ENCODE measurements at places on chromosomes 16 and 17.
A peak's percentile ranks its signal among the peaks of the same experiment; 100 is the strongest.

DNA sequence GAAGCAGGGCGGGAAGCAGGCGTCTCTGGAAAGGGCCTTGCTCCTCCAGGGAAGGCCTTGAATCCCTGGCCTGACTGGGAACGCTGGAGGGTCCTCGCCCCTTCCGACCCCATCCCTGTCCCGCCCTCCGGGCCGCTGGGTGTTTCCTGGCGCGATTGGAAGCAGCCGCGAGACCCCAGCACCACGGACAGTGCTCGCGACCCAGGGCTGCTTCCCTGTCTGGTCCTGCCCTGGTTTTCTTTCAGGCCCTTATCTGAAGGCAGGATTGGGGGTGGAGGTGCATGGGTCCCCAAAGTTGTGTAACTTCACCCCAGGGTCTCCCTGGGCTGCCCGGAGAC lies 2.1 kb downstream of the MGAT5B start:
- no peak for DNase-seq

DNA sequence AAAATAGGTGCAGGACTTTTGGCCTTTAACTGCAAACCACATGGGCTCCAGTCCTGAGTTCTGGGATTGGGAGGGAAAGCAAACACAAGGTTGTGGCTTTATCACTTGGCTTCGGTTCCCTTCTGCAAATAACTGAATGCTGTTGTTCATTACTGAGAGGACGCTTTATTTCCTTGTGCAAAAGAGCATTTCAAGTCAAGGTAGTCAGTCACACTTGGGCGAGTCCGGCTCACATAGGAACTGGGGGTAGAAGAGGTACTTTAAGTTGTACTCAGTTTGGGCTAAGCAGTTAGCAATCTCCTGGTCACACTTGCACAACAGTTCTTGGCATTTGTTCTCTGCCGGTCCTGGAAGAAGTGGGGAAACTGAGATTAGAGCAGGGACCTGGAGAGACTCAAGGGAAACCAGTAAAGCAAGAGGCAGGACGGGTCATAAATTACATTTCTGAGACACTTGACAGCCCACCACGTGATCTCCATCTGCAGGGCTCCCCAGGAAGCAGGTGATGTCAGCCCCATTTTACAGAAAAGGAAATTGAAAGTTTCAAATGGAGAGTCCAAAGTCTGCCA lies 21.6 kb downstream of the PLA2G10 start:
- DNase-seq = no peak

DNA sequence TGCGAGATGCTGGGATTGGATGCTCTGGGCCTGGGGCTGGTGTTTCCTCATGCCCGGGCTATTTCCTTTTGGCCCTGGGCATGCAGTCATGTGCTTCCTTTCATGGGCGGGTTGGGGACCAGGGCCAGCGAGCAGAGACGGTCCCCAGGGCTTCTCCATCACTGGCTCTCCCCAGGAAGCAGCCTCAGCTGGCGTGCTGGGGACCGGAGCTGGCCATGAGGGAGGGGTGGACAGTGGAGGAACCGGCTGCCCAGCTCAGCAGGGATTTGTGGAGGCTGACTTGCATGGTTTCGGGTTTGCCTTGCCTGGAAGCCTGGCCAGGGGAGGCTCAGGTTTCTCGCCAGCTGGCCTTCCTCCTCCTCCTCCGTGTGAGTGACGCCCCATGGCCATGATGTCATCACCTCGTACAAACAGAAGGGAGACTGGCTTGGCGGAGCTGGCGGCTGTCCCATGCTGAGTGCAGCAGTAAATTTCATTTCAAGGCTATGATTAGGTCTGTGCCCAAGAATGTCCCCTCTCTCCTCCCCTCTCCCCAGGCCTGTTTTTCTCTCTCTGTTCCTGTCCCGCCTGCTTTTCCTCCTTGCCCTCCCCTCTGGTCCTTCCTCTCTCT lies 8.9 kb upstream of the TIMP2 start:
- DNase-seq = peak; percentile 67

GRCh38 chr16:78142788-78143187 lies 43.3 kb downstream of the WWOX start:
- no peak for DNase-seq

- no peak for DNase-seq
Observed at GRCh38 chr17:50681263-50682200, 26.2 kb downstream of the ANKRD40 start.

- no peak for DNase-seq
Observed at GRCh38 chr17:61466246-61466645, 14.0 kb downstream of the TBX4 start.

DNA sequence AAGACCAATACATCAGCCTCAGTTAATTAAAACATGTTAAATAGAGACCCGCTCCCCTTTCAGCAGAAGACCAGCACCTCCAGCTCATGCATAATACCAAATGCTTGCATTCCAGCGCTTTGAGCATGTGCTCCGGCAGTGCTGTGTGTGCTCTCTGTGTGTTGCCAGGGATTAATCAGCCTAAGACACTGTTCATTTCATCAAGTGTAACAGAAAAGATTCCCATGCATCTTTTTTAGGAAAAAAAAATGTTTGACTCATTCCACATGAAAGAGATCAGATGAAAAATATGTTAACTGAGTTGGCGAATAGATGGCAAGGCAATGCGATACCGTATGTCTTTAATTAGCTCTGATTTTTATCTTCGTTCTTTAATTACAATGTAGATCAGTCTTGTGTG lies 187.6 kb downstream of the RPTOR start:
- DNase-seq = no peak

- DNase-seq = no peak
Observed at GRCh38 chr17:12664252-12664651, 1.4 kb upstream of the MYOCD start.

GRCh38 chr17:42928714-42929496 lies 28.3 kb downstream of the G6PC1 start:
- no peak for DNase-seq

Data from posterior cingulate gyrus (tissue), 11 donors.